ENCODE measurements at places on chromosomes 1 and 21.
A peak's percentile ranks its signal among the peaks of the same experiment; 100 is the strongest.

DNA sequence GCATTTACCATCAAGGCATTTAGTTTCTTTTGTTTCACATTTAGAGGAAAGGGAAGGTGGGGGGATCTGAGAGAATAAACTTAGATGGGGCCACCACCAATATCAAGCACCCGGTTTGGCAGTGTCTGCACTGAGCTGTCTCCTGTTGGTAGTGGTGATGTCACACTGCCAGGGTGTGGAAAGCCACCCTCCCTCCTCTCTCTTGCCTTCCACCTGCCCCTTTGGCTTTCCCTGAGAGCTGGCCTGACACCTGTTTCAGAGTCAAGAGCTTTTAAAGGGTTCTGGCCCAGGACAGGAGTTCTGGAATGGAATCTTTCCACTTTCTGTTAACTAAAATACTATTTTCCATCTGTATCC lies 13.4 kb downstream of the ATF3 start:
- no peak for DNase-seq

DNA sequence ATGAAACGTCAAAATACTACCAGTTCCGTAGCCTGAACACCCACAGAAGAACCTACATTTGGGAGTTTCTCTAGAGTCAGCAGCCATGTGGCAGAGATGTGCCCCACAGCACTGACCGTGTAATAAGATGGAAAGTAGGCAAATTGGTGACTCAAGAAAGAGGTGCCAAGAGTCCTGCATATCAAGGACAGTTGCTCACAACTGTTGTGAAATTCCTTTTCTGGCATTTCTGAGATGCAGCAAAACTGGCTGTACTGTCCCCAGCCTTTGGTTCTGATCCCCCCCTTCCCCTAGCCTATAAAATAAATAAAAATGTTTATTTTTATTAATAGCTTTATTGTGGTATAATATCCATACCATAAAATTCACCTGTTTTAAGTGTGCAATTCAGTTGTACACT lies 324.0 kb downstream of the PCP4 start:
- no peak for DNase-seq

GRCh38 chr1:222785529-222785928 lies 29.3 kb upstream of the DISP1 start:
- no peak for DNase-seq

- DNase-seq: peak; percentile 47
These were observed 48.0 kb downstream of the H3-3A start for GRCh38 chr1:226110249-226111097.

- DNase-seq: no peak
These were observed 10.2 kb downstream of the CXADR start for GRCh38 chr21:17523007-17523451.

DNA sequence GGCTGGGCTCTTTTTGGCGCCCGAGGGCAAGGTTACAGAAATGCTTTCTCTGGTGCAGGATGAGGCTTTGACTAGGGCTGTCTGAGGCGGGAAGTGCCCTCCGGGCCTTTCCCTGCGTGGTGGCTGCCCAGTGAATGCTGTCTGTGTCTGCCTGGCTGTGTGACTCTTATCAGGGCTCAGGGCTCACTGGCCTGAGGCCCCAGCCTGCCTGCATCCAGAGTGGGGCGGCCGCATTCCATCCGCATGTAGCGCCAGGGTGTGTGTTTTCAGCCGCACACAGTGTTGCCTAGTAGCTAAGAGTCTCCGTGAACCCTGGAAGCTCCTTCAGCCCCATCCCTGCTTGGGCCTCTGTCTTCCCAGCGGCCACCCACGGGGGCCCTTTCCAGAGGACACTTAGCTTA lies 59.1 kb downstream of the FAAP20 start:
- no peak for DNase-seq

- no peak for DNase-seq
These were observed 41.1 kb downstream of the COLGALT2 start for GRCh38 chr1:183996396-183996795.

DNA sequence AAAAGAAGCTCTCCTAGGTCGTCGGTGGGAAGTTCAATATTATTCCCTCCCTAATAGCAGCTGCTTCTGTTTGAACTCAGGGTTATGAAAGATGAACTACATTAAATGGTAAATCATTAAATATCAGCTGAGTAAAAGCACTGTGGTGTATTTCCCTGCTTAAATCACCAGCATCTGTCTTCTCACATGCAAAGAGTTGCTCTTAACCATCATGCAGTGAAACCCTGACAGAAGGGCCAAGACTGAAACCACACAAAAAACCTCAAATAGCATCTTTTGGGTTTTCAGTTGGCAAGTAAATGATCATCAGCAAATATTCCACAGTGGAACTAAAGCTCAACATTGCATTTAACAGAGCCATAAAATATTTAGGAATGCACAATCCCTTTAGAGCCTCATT lies 380.0 kb upstream of the ADGRL2 start:
- no peak for DNase-seq
